Left renal cortex interstitium (tissue), 4 donors: ENCODE measurements at places on chromosomes 1 and 21. TPM values are rescaled to one million over a fixed set of nuclear protein-coding genes. Genes with fewer than 3 reads are reported as not detected.

DNA sequence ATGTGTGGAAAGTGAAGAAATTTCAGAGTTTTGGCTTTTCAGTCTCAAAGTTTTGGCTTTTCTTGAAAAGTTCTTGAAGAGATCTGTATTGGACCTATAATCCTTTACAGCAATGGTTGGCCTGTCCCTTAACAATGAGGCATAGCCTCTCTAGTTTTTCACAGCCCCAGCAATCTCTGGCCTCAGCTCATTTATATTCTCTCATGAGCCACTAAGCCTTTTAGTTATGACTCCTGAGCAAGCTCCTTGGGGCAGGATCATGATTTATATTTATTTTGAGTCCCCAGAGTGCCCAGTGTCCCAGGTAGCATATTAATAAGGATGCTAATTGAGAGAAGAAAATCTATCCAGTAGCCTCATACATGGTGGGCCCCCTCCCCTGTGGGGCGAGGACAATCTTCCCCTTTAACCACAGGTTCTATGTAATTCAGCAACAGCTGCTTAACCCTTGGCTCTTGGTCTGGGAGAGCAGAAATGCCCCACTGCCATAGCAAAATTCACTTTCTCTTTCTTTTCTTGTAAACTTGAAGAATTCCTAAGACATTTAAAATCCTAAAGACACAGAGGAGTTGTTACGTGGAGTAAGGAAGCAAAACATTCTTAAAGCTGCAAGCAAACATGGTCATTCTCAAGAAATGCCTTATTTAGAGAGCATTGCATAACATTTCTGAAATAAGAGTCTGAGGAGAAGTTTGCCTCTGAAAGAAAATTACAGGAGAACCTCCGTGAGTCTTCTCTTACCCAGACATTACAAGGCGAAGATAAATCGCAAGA lies 6.3 kb downstream of the NGF start:
- no peak for DNase-seq

GRCh38 chr1:40258445-40258769 lies 371 bp downstream of the ZMPSTE24 start:
- DNase-seq, result no peak

GRCh38 chr1:159922511-159923202 lies 2.6 kb downstream of the TAGLN2 start:
- no peak for DNase-seq

DNA sequence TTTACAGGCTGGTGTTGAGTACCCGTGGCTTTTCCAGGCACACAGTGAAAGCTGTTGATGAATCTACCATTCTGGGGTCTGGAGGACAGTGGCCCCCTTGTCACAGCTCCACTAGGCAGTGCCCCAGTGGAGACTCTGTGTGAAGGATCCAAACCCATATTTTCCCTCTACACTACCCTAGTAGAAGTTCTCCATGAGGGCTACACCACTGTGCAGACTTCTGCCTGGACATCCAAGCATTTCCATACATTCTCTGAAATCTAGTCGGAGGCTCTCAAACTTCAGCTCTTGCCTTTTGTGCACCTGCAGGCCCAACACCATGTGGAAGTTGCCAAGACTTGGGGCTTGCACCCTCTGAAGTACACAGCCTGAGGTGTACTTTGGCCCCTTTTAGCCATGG lies 227.8 kb downstream of the BACH1 start:
- no peak for DNase-seq

DNA sequence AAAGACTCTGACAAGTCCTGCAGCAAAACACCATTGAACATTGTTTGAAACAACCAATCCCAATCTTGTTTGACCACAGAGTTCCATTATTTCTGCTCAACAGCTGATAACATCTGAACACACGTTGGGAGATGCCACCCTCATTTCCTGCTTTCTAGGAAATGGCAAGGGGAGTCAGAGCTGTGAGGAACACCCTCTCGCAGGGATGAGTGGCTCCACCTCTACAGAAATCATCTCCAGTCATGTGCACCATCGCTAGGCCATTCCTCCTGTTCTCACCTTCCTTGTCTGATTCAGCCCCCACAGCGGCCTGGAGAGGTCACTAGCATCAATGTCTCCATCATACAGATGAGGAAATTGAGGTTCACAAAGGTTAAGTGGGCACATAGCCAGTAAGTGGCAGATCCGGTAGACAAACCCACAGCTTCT lies 22.4 kb upstream of the RUNX3 start:
- DNase-seq, result no peak

DNA sequence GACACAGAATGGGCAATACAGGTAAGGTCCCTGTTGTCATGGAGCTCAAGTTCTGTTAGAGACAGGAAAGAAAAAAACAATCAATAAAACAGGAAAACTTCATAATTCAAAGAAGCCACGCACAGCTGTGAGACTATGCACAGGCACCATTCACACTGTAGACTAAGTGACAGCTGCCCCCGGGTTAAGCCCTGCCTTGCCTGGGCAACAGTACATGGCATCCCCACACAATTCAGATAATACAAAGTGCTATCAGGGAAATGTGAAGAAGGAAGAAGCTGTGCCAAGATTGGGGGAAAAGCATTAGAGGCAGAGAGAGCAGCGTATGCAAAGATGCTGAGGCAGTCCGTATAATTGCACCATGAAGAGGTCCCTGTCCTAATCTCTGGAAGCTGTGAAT lies 9.0 kb upstream of the KCNE2 start:
- no peak for DNase-seq

DNA sequence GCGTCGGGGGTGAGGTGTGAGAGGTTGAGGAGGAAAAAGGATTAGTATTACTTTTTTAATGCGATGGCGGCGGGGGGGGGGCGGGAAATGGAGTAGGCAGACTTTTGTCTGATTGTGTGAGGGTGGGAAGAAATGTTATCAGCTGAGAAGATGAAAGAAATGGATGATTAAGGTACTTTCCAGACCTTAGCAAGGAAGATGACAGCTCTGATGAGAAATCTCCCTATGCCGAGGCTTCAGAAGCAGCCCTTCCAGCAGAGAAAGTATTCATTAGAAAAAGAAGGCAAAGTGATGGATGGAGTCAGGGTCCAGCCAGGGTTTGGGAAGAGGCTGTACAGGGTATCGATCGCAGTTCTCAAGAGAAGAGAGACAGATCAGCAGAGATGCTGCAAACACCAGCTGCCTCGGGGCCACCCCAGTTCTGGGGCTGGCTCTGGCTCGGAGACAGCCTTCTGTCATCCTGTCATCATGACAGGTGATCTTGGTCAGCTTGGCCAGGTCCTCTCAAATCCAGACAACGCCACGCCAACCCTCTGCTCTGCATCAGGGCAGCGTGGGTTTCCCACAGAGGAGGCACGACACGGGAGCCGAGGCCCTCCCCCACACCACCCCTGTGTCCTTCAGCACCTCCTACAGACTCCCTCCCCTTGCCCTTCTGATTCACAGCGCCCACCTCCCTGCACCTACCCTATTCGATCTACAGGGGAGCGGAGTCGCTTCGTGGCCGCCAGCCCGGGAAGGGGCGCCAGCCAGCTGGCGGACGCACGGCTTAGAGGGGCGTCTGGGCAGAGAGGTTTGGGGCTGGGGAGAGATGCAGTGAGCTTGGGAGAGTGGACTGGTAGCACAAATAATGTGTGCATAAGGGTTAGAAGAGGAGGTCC lies 674 bp upstream of the ATXN7L2 start:
- DNase-seq, result no peak

DNA sequence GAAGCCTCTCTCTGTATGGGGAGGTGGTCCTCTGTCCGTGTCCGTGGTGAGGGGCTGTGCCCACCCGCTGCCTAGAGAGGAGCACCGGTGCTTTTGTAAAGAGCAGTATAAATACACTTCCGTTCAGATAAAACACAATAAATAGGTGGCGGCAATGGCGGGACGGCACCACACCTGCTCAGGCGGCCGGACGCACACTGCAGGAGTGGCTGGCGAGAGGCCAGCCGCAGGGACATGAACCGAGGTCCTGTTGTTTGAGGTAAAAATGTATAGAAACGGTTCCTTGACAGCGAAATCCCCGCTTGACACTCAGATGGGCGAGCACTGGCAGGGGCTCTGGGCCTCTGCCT lies 40.8 kb downstream of the KRTAP10-1 start:
- no peak for DNase-seq

GRCh38 chr1:67165468-67166041 lies 699 bp upstream of the IL23R start:
- DNase-seq, result no peak

DNA sequence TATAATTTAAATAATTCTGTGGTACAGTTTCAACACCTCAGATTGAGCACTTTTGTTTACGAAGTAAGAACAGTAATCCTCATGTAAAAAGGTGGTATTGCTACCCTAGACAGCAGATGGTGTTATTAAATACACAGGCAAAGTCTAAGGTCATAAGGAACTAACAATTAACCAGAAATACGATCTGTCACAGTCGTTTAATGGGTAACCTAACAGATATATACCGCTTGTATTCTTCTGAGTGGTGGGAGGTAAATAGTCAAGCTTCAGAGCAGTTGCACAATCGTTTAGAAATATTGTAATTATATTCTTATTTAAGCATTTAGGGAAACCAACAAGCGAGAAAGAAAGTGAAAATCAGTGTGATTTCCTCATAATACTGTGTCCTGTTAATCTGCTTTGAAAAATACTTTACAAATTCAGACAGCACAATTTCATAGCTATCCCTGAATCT lies 9.8 kb upstream of the IRF2BP2 start:
- DNase-seq, result no peak

DNA sequence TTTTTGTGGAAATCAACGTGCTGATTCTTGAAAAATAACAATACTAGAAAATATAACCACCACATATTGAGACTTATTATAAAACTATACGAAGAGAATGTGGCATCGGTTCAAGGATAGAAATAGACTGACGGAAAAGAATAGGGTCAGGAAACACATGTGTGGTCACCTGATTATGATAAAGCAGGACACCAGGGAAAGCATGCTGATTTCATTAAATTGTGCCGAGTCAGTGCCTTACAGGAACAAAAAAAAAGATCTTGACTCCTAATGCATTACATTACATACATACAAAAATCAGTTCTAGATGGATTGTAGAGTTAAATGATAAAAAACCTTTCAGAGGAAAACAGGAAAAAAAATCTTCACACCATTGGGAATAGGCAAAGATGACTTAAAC lies 43.5 kb upstream of the SERPINC1 start:
- no peak for DNase-seq

GRCh38 chr1:218817691-218818465 lies 355.8 kb upstream of the LYPLAL1 start:
- DNase-seq, result no peak

GRCh38 chr1:82260051-82260450 lies 459.3 kb downstream of the ADGRL2 start:
- no peak for DNase-seq

GRCh38 chr21:25898671-25899070 lies 163.9 kb downstream of the GABPA start:
- DNase-seq, result no peak

DNA sequence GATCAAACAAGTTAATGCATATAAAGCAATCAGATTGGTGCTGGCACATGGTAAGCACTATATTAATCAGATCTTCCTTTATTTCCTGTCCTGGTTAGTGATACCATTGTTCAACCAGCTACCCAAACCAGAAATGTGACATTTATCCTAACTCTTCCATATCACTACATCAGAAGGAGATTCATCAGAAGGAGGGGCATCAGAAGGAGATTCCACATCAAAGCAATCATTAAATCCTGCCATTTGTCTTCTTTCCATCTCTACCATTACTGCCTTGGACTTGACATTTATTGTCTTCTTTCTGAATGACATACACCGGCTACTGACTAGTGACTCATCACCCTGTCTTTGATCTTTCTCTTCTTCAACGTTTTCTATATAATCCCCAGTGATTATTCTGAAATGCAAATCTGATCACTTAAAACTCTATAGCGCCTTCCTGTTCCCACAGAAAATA lies 75.0 kb downstream of the DNM3 start:
- DNase-seq, result no peak

DNA sequence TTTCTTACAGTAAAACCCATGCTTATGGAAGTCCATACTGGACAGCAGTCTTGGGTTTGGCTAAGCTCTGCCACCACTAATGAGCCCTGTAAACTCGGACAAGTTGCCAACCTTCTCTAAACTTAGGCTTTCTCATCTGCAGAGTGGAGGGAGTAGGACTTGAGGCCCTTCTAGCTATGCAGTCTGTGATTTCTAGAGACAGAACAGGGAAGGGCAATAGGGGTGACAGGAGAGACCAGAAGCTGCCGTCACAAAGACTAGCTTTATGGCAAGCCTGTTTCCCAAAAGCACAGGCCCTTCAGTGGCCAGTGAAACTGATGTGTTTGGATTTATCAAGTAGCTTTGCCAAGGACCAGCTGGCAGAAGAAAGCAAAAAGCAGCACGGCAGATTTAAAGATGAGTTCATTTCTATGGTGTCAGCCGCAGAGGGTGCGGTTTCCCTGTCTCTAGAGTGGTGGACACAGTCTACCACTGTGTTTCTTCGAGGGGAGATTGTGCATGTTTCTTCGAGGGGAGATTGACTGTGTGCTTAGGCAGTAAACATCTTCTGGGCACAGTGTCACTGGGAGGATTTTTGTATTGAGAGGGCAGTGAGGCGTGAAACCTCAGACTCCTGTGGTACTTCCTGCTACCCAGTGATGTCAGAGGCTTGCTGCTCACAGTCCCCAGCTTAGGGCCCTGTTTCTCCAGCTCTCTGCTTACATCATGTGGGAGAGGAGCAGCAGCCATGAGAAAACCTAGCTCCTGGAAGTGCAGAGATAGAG lies 119.0 kb downstream of the ROR1 start:
- DNase-seq, result no peak

HTR1D gene
- polyA plus RNA-seq, result 0.14 TPM

HTR6 gene
- polyA plus RNA-seq, result 0.97 TPM

PAQR6 gene
- 8.0 TPM for polyA plus RNA-seq
